ENCODE measurements at places on chromosomes 5 and 9. TPM values are rescaled to one million over a fixed set of nuclear protein-coding genes. Genes with fewer than 3 reads are reported as not detected.

DNA sequence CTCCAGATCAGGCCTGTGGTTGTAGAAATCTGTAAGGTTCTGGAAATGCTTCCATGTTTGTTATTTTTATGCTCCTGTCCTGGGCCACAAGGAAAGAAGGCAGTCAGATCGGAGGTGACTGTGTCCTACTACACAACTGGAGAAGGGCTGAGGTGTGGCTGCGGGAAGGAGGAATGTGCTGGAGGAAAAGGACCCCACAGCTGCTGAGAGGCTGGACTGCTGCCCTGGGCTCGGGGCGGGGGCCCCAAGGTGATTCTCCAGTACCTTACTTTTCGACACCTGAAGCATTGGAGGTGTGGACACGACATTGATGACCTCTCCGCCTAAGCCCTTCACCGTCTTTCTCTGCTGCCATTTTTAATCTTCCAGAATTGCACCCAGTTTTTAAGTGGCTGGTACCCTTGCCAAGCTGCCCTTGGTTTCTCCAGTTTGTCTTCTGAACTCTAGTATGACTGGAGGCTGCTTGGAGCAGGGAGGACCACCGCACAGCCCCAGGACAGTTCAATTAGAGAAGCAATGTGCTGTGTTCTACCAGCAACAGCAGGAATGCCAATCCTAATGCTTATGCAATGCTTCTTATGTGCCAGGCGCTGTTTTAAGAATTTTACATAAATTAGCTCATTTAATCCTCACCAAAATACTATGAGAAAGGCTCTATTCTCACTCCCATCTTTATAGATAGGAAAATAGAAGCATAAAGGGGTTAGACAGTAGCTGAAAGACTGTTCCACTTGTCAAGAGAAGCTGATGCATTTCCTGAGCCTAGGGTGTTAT lies 13.5 kb upstream of the ANKRD33B start:
- no peak for DNase-seq

GRCh38 chr9:76456202-76456926 lies 2.6 kb upstream of the GCNT1 start:
- DNase-seq = peak; percentile 61

- DNase-seq = no peak
These were observed 363.4 kb downstream of the DNAH5 start for GRCh38 chr5:13581132-13581531.

- DNase-seq = peak; percentile 62
These were observed 4.0 kb upstream of the RANBP3L start for GRCh38 chr5:36305571-36306326.

KCNN2 gene
- 16.8 TPM for total RNA-seq

FAM153A gene
- 5.2 TPM for total RNA-seq

IL9 gene
- not detected for total RNA-seq

PLEKHG4B gene
- total RNA-seq = 0.03 TPM

All from left cardiac atrium (tissue), 4 donors.